ENCODE measurements at places on chromosomes 4 and X. TPM values are rescaled to one million over a fixed set of nuclear protein-coding genes. Genes with fewer than 3 reads are reported as not detected.

PAGE5 gene
- not detected for total RNA-seq

SRPX2 gene
- 26.9 TPM for total RNA-seq

CTAG1B gene
- total RNA-seq = not detected

ASMT gene
- 0.82 TPM for total RNA-seq

OSTC gene
- 136 TPM for total RNA-seq

TEX13C gene
- not detected for total RNA-seq

CXCL1 gene
- total RNA-seq = 3.2 TPM

NR0B1 gene
- not detected for total RNA-seq

GDPD2 gene
- 0.15 TPM for total RNA-seq

TIGD4 gene
- 2.2 TPM for total RNA-seq

CT45A2 gene
- not detected for total RNA-seq

TRPC3 gene
- total RNA-seq = 1.9 TPM

ETDB gene
- not detected for total RNA-seq

CSAG2 gene
- not detected for total RNA-seq

PABPC1L2B gene
- total RNA-seq = 1.7 TPM

ATP8A1 gene
- total RNA-seq = 1.1 TPM

GPR119 gene
- total RNA-seq = not detected

BRS3 gene
- not detected for total RNA-seq

OPRPN gene
- not detected for total RNA-seq

ZMAT1 gene
- total RNA-seq = 5.6 TPM

CLCN5 gene
- 40.7 TPM for total RNA-seq

SLC9A6 gene
- 12.0 TPM for total RNA-seq

MAGIX gene
- total RNA-seq = 2.1 TPM

ZFYVE28 gene
- 8.7 TPM for total RNA-seq

DDX60 gene
- 1.1 TPM for total RNA-seq

BEND4 gene
- total RNA-seq = 3.2 TPM

BEX3 gene
- 316 TPM for total RNA-seq

MAGEA2 gene
- total RNA-seq = 3.2 TPM

MAP9 gene
- total RNA-seq = 9.7 TPM

SCD5 gene
- total RNA-seq = 79.8 TPM

ZDHHC15 gene
- total RNA-seq = 8.1 TPM

RAB41 gene
- total RNA-seq = 0.47 TPM

MAGEE1 gene
- total RNA-seq = 0.05 TPM

EGF gene
- total RNA-seq = 5.0 TPM

HPGDS gene
- 0.41 TPM for total RNA-seq

ETNPPL gene
- total RNA-seq = 0.30 TPM

MGAT4D gene
- 0.25 TPM for total RNA-seq

PLA2G12A gene
- total RNA-seq = 41.1 TPM

PDLIM3 gene
- 0.27 TPM for total RNA-seq

GPM6B gene
- total RNA-seq = 96.6 TPM

ENAM gene
- not detected for total RNA-seq

EFHC2 gene
- 0.54 TPM for total RNA-seq

SPANXC gene
- not detected for total RNA-seq

NSUN7 gene
- 3.2 TPM for total RNA-seq

GPR82 gene
- 0.33 TPM for total RNA-seq

OCIAD2 gene
- 23.5 TPM for total RNA-seq

KCNIP4 gene
- 12.1 TPM for total RNA-seq

PGAM4 gene
- 1.8 TPM for total RNA-seq

RNF175 gene
- total RNA-seq = 18.0 TPM

AKAP4 gene
- not detected for total RNA-seq

OGT gene
- 56.3 TPM for total RNA-seq

CTAG2 gene
- not detected for total RNA-seq

Data from motor neuron (in vitro differentiated cells).